Testis (tissue), 5 donors: ENCODE measurements at places on chromosomes 16 and 17.

DNA sequence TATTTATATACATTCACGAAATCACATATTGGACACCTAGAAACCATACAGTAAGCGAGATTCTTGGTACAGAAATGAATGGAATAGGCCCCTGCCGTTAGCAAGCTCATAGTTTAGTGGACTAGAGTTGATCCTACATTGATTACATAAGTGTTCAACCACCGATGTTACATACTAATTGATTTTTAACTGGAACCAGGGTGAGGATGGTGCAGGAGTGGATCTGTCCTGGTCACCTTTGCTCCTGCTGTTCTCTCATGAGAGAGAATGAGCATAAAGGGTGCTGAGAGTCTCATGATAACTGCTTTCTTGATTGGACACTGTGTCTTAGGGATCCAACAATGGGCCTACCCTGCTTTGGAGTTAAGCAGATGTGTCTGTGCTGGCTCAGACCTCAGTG is 13.9 kb downstream of the MAP2K4 start:
- DNase-seq, result no peak

DNA sequence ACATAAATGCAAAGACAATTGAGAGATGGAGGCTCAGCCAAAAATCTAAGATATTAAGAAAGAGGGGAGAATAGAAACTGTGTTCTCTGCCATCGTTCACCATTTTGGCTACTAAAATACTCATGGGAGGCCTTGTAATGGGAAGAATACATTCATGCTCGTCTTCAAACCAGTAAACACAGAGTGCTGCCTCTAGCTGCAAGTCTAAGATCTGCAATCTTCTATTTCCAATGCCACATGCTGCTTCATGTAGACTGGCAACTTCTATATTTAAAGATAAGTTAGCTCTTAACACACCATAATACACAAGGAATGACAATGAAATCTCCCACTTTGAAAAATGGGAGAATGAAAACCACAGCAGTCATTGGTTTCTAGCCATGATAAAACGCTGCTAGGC is 387.3 kb downstream of the HS3ST3B1 start:
- no peak for DNase-seq

GRCh38 chr16:84692451-84693214 is 7.2 kb upstream of the USP10 start:
- DNase-seq, result no peak

DNA sequence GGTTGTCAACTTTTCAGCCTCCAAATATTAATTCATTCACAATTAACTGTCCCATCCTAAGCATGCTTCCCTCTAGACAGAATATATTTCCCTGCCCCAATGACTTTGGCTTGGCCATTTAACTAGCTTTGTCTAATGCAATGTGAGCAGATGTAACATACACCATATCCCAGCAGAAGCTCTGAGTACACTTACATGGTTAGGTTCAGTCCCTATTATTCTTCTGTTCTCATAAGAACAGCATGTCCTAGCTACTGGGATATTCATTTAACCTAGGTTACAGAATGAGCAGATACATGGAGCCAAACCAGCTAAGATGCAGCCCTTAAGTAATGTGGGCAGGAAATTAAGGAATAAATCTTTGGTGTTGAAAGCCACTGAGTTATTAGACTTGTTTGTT is 31.8 kb downstream of the MED13 start:
- DNase-seq, result no peak

DNA sequence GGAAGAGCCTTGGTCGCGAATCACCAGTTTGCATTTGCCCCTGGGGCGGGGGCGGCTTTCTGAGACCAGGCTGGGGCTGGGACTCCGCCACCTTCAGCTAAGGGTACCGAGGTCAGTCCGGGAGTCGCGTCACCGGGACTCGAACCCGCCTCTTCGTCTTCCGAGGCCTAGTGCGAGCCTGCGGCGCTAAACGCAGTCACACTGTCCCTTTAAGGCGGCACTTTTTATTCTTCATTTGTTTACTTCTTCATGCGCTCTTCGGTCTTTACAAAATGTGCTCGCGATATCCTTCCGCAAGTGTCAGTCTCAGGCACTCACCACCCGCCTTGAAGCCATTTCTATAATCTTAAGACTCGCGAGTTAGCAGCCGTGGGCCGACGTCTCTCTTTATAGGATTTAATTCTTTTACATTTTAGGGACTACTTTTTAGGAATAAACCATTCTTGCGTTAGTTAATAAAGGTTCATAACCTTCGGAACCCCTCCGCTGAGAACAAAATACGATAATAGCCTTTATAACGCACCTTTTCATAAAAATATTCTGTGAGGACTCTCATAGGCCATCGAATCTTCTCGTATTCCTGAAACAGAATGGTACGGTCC is 593 bp upstream of the HEXIM1 start:
- peak; percentile 88 for DNase-seq

DNA sequence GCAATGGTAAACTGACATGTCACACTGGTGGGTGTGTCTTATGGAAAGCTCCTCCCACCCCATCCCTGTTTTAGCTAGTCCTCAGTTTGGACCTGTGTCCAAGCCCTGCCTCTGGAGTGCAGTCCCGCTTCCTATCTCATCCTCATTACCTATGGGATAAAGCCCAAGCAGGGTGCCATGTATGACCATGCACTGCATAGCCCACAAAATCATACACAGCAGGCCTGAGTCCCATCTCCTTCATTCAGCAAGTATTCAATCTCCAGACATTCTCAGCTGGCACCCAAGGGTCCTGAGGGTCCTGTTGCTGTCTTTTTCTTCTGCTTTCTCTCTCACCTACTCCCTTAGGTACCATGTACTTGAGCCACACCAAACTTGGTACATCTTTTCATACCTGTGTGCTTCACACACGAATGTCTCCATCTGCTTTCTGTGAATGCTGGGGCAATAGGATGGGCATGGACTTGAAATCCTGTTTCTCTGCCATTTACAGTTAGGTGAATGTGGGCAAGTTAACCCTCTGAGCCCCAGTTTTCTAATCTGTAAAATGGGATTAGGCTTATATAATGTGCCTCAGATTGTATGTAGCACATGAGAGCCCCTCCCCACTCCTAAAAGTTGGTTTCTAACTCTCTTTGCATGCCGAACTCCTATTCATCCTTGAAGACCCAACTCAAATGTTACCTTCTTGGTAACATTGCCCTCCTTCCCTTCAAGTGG is 28.5 kb downstream of the TNS4 start:
- DNase-seq, result no peak

DNA sequence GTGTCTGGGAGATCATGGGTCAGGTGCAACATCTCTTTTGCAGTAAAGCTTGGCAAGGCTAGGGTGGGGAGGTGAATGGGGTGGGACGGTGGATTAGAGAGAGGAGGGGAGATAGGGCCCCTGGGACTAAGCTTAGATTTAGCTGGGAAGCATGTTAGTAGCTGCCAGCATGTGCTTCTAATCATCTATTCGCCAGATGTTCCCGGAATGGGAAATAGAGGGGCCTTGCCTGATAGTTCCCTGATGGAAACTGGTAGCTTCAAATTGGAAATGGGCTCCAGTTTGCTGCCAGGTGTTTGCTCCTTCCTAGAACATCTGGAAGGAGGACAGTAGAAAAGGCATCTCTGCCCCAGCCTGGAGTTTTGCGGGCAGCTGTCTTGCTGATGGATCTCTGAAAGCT is 176.1 kb downstream of the CCDC182 start:
- no peak for DNase-seq

- no peak for DNase-seq
These were observed 84.0 kb upstream of the DNAH17 start for GRCh38 chr17:78661093-78661770.

DNA sequence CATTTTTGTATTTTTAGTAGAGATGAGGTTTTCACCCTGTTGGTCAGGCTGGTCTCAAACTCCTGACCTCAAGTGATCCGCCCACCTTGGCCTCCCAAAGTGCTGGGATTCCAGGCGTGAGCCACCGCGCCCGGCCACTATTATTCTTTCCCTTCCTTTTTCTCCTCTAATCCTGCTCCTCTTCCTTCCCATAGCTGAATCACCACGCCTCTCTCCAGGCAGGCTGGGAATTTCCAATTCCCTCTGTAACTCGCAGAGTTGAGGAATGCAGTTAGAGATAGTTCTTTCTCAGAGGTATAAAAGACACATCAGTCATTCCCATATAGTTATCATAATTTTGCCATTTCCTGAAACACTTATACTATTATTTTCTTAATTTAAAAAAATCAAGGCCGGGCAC is 11.2 kb downstream of the METTL16 start:
- no peak for DNase-seq

DNA sequence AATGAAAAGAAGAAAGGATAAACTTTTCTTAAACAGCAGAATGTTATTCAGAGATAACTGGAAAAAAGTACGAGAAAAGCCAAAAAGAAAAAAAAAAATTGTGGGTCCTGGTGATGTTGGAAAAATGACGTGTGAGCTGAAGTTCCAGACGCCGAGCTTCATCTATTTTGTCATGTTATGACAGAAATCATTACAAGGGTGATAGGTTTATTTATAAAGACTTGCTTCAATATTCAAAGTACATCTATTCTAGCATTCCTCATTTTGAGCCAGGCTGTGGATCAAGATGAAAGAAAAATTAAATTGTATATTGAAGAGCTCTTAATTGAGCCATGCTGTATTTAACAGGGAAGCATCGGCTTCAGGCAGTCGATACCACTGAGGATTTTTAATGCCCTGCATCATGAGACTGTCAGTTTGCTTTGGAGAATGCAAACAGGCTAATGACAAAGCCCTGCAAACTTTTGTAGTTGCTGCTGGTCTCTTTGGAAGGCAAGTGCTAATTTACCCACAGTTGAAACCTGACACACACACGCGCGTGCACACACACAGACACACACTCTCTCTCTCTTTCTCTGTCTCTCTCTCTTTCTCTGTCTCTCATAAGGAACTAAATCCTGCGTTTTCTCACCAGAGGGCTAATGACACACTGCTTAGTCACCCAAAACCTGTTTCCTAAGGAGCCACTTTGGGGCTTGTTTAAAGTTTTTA is 110.7 kb downstream of the WWOX start:
- DNase-seq, result no peak

DNA sequence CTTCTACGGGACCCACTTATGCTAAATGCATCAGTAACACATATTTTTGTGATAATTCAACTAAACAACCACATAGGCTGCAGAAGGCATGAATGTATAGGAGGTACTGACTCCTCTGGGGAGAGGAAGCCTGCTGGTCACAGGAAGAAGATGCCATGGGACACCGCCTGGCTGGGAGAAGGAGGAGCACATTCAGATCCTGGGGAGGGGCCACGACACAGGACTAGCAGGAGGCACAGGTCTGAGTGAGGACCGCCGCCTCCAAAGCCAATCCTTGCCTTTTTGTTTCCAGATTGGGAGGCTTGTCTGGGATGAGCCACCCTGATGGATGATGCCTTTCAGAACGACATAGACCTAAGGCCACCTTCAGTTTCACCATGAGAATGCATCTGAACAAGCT is 34.6 kb downstream of the MBTPS1 start:
- DNase-seq, result no peak

DNA sequence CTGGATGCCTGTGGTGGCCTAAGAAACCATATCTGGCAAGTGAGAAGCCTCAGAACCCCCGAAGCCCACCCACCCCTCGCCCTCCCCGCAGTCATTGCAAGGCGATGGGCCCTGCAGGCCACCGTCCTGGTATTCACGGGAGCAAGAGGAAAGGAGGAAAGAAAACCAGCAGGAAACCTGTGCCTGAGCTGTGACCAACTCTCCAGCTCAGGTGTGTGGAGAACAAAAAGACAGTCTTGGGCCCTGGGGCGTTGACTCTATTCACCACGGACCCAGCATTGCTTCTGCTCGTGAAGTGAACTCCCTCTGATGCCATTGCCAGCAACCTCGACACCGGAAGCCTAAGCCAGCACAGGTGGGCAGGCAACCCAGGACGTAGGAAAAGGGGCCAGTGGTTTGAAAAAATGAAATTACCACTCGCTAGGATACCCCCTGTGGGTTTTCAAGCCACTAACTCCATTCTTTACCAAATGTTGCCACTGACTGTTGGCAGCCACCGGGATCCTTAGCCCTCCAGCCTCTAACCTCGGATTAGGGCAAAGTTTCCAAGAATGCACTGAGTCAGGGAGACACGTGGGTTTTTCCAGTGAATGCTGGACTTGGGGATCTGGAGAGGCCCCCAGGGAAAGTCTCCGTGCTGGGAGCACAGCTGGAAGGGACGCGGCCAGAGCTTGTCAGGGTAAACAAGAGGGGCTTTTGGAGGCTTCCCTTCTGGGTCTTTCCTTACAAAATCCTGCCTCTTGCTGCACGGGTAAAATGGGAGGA is 25.1 kb downstream of the FA2H start:
- DNase-seq, result no peak

- no peak for DNase-seq
These were observed 130.9 kb downstream of the ZFHX3 start for GRCh38 chr16:72917051-72917450.

GRCh38 chr17:45403906-45404490 is 28.7 kb downstream of the ARHGAP27 start:
- DNase-seq, result no peak

GRCh38 chr17:29014716-29015115 is 8.9 kb upstream of the SEZ6 start:
- no peak for DNase-seq

DNA sequence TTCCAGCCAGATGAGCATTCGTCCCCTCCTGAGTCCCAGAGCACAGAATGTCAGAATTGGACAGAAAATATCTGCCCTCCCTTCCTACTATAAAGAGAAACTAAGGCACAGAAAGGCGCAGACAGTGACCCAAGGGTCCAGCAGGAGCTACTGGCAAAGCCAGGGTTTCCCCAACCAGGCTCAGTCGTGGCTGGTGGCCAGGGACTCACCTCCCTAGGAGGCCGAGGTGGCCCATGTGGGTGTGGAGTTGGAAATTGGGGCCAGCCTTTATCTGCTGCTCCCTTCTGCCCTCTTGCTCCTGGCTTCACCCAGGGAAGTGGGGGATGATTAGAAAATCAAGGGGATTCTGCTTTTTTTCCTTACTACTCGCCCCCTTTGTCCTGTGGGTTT is 1.1 kb downstream of the DRC7 start:
- DNase-seq, result no peak

GRCh38 chr17:8188263-8188839 is 1.6 kb downstream of the BORCS6 start:
- DNase-seq, result no peak

- no peak for DNase-seq
These were observed 58.1 kb upstream of the ADORA2B start for GRCh38 chr17:15886804-15887203.

GRCh38 chr16:88512728-88513696 is 57.2 kb upstream of the ZC3H18 start:
- DNase-seq, result no peak

- no peak for DNase-seq
These were observed 31.0 kb upstream of the ARL4D start for GRCh38 chr17:43367737-43368242.

GRCh38 chr16:49491771-49492761 is 118.5 kb downstream of the C16orf78 start:
- DNase-seq, result peak; percentile 75

- no peak for DNase-seq
These were observed 91.9 kb upstream of the CBX4 start for GRCh38 chr17:79930877-79931816.

GRCh38 chr16:21276090-21276489 is 2.0 kb downstream of the CRYM start:
- no peak for DNase-seq

DNA sequence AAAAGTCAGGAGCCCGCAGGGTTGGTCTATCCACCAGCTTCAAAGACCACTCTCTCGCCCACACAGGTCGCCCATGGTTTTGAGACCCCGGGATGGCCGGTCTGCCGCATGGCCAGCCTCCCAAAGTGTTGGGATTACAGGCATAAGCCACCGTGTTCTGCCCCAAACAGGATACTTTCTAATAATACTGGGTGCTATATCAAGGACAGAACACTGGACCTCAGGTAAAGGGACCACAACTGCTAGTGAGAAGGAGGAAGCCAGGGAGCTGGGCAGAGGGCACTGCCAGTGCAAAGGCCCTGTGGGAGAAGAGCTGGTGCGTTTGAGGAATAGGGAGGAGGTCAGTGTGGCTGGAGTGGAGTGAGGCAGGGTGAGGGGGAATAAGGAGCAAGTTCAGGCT is 34.1 kb downstream of the IL21R start:
- DNase-seq, result no peak
